Omental fat pad (tissue), 4 donors: ENCODE measurements at places on chromosomes 12 and 14.

- DNase-seq: no peak
These were observed 55.5 kb upstream of the PARP11 start for GRCh38 chr12:3928538-3929184.

GRCh38 chr14:102491786-102492530, 17.6 kb downstream of the ANKRD9 start:
- DNase-seq: no peak

DNA sequence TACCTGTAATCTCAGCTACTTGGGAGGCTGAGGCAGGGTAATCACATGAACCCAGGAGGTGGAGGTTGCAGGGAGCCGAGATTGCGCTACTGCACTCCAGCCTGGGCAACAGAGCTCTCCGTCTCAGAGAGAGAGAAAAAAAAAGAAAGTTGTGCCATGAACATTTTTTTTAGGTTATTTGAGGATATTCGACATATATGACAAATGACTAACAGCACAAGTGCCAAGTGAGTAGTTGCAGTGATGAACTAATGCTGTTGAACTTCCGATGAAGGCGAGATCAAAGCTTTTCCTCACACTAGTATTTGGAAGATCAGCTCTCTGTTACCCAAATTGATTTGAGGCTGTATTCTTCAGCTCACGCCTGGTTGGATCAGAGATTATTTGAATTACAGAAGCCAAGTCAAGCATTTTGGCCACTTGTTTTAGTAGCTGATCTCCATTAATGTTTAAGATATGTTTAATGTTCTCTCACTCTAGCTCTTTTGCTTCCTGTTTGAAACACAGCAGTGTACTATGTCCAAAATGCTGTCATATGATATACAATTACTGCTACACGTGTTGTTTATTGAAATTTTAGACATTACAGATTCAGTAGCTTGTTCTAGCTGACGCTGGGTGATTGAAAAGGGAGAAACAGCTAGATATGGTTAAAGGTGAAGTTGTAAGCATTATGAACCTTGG, 43.4 kb downstream of the WDR20 start:
- DNase-seq: no peak

DNA sequence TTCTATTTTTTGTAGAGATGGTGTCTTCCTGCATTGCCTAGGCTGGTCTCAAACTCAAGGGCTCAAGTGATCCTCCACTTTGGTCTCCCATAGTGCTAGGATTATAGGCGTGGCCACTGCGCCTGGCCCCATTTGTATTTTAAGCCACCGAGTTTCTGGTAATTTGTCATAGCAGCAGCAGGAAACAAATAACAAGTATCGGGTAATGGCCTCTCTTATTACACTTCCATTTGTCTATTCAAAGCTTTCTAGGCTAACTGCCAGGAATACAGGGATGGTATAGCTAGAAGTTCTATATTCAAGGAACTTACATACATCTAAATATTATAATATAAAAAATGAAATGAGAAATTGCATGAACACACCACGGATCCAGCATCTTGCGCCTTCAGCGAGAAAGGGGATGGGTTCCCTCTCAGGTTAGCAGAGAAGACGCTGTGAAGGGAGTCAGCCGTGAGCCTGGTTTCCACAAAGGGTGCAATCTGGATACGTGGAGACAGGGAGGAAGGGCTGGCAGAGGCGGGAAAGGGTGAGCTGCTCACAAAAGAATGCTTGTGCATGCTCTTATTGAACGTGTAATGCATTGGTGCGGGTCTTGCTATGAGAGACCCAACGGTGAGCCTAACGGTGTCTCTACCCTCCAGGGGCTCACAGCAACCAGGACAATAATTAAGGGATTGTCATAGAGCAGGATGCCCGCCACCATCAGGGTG, 9.5 kb downstream of the BDKRB1 start:
- DNase-seq: no peak

GRCh38 chr14:88189417-88190191, 133.5 kb downstream of the KCNK10 start:
- DNase-seq: peak; percentile 79

GRCh38 chr12:99984271-99985128, at the start of gene ANKS1B:
TSS of gene ANKS1B (minus strand) at chr12:99984936. CDS start at chr12:99984237, 699 bp downstream.
- no peak for DNase-seq

GRCh38 chr12:85580562-85581168, 255.5 kb downstream of the RASSF9 start:
- DNase-seq: no peak

GRCh38 chr14:32656601-32657000, 282.1 kb upstream of the NPAS3 start:
- no peak for DNase-seq

DNA sequence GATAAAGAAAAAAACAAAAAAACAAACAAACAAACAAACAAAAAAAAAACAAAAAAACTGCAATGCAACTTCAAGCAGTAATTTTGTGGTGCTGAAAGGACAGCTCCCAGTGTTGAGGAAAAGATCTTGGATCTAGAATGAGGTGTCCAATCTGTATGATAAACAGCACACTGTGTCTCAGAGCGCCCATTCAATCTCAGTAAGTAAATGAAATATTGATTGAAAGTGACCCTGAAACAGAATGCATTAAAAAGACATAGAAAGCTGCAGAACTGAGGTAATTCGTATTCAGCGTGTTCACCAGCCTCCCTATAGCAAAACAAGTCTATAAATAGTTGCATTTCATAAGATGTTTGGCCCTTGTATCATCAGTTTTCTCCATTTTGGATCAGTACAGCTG, 153.0 kb downstream of the NOVA1 start:
- no peak for DNase-seq

DNA sequence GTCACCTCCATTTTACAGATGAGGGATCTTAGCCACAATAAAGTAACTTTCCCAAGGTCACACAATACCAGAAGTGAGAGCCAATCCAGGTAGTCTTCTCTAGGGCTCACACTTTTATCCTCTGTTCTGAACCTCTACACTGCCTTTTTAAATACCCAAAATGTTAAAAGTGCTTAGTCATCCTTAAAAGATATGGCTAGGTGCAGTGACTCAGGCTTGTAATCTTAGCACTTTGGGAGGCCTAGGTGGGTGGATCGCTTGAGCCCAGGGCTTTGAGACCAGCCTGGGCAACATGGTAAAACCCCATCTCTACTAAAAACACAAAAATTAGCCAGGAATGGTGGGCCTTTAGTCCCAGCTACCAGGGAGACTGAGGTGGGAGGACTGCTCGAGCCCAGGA, 104.1 kb upstream of the PPP4R3A start:
- DNase-seq: no peak

DNA sequence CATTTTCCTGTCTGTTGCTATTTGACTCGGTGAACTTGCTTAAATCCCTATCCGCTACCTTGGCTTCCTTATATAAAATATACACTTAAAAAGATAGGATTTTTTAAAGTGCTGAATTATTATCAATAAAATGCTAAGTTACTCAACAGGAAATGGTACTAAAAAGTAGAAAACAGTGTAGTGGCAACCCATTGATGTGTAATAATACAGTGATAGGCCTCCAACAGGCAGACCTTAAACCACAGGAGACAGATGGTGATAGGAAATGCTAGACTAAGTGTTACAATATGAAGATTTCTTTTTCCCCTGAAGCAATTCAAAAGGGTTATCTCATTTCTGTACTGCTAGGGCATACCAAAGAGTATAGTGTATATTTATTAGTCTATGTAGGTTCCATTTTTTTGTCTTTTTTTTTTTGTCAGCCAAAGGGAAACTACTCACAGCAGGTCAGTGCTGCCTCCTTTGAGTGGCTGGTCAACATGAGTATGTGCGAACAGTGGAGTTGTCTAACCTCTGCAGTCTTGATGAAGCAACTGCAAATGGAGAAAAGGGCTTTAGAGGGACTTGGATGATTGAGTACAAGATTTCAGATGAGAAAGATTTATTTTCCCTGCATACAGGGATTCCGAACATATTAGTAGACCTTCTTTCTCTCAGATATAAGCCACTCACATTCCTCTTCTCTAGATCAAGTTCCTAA, 183.8 kb downstream of the ACSS3 start:
- DNase-seq: no peak

GRCh38 chr12:14284184-14284722, 81.2 kb upstream of the ATF7IP start:
- no peak for DNase-seq

DNA sequence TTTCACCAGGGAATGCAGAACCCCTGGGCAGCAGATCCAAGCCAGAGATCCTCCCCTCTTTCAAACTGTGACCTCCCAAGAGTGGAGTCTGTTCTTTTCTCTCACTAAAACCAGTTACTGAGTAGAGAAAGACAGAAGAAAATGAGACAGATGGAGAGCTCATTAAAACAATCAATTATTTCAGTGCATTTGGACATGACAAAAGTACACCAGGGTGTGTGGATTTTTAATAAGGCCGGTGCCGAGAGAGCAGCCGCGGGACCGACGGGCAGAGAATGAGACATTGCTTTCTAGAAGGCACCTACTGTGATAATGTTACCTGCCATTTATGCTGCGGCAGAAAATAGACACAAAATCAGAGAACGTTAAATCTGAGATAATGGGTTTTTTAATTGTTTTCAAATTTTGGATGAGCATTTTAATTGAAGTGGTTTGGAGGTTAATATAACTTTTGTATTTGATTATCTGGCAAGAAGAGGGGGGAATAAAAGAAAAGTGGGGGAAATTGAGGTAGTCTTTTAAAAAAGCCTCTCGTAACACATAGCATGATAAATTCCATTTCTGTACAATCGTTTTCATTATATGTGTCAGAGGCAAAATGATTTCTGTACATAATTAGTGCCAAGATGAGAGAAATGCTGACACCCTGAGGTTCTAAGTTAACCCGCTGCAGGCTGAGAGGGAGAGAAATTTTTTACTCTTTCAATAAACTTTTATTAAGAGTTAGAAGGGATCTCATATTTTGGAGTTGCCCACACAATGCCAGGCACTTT, 70.8 kb downstream of the HSPB8 start:
- no peak for DNase-seq

- no peak for DNase-seq
These were observed 75.4 kb downstream of the BTG1 start for GRCh38 chr12:92070054-92070863.

DNA sequence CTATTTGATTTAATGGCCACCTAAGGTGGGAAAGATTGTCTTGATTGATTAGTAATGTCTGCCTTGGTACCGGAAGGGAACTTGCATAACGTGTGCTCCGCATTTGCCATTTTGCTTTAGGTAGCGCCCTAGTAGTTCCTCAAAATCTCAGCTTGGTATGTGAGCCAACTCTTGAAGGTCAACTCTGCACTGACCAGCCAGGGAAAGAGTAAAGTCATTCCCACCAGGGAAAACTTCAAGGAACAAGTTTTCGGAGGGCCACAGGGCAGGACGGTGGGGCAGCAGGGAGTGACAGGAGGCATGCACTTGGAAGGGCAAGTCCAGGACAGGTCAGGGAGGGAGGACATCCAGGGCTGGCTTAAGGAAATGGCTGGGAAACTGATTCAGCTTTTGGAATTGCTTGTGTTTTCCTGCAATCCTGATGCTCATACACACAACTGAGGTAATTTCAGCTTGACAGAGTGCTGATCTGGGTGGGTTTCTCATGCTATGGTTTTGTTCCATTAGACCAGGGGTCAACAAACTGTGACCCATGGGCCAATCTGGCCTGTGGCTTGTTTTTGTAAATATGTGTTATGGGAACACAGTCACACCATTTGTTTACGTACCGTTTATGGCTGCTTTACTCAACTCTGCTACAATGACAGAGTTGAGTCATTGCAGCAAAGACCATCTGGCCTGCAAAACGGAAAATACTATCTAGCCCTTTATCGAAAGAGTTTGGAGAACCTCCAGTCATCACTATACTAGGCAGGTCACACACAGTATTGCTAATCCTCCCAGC, 184.5 kb downstream of the RBM19 start:
- DNase-seq: no peak

DNA sequence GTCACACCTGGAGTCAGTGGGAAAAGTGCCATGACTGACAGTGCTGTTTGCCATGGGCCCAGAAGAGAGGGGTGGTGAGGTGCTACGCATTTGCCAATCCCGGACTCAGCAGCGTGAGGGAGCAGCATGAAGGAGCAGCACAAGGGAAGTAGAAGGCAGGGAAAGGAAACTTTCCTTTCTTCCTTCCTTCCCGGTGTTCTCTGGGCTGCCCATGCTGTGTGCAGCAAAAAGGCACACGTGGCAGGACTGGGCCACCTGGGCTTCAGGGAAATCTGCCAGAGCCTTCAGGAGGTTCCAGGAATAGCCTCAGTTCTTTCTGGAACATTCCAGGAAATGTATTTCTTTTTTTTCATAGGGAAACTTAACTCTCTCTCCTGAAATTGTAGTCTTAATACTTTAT, 23.0 kb downstream of the TRIM9 start:
- no peak for DNase-seq

DNA sequence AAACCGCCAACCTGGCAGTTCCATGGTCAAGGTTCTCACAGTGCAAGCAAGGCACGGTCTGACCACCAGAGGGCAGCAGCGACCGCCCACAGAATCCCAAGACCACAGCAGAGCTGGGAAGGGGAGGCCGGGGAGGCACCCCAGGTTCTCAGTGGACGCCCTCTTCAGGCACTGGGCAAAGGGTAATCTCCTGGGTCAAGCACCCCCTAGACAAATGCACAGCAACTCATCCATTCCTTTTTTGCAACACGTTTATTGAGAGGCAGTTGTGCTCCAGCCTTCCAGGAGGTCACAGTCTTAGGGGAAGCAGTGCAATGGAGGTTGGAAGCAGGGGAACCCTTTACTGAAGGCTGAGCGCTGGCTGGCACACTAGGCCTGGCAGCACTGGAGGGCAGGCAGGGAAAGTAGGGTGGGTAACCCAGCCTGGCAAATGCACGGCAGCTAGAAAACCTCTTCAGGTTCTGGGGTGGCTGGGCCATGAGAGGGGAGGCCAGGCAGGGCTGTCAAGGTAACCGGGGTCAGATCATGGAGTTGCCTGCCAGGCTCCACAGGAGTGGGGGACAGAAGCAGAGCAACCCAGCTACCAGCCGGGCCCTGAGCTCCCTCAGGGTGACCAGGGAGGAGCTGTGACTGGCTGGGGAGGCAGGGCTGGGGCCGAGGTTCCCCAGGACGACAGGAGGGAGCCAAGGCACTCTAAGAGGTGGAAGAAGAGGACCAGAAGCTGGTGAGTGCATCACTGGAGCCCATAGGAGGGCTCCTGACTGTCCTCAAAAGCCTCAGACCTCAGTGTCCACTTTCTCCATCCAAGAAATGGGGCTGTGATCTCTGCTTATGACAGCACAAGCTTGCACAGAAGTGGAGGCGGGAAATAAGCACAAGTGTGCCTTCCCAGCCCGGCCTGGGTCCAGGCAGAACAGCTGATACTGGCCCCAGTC, 1.8 kb upstream of the RHOF start:
- peak; percentile 96 for DNase-seq

DNA sequence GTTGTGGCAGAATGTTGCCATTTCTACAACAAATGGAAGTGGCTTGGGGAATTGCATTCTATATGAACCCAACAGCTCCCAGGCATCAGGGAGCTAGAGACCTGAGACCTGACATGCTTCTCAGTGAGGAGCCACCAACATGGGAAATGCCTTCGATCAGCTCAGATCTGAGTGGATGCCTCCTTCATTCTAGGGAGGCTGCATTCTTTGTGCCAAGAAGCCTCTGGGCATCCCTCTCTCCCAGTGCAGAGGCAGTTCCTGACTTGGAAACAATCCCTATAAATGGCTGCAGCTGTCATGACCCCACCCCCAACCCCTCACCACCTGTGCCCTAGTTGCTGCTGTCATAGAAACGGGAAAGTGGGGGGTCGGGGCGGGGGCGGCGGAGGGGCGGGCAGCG, 196.3 kb downstream of the PPM1H start:
- DNase-seq: no peak

GRCh38 chr12:53564278-53564677, 57.0 kb upstream of the NPFF start:
- no peak for DNase-seq
